ENCODE measurements at places on chromosomes 2 and 18. TPM values are rescaled to one million over a fixed set of nuclear protein-coding genes. Genes with fewer than 3 reads are reported as not detected.

SAG gene
- 2.5 TPM for total RNA-seq

- no peak for ATAC-seq
Observed at GRCh38 chr2:240990726-240991377, 7.6 kb upstream of the SNED1 start.

DNA sequence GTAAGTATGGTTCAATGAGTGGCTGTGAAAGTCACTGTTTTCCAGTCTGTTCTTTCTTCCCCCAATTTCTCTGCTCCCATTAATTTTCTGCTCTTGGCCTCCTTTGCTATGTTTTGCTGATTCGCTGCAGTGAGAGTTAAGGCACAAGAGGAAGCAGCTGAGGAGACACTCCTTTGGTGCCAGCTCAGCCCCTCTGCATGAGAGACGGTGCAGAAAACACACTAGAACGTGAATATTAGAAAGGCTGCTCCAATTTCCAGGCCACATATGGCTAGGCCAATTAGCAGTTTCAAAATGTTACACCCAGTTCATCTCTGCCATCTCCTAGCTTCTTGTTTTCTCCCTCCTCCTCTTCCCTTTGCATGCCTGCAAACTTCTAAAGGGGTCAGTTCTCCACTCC is 38.9 kb downstream of the AKAIN1 start:
- ATAC-seq, result no peak

DNA sequence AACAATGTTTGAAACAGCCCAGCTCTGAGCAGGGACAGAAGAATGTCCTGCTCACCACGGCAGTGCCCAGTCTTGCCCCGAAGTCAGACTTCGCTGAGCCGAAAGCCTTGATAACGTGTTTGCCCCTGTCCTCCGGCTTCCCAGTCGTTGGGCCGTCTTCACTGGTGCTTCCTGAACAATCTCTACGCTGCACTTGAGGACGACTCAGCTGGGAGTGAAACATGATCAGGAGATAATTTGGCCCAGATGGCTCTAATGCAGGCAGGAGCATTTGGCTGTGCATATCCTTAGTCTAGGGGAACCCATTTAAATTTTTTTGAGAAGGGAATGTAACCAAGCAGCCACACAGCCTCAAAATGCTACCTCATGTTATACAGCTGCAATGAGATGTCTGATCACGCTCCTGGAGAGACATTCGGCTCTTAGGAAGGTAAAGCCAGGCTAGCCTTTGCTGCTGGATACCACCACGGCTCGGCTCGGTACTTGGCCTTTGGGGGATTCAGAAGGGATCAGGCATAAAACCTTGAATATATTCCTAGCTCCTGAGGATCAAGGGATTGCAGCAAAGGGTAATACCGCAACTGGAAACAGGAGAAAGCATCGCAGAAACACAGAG is 43.6 kb downstream of the FECH start:
- ATAC-seq, result no peak

RESP18 gene
- total RNA-seq, result not detected

GRCh38 chr2:10004836-10005235 is 38.5 kb upstream of the KLF11 start:
- no peak for ATAC-seq

- no peak for ATAC-seq
Observed at GRCh38 chr2:151914989-151915628, 86.9 kb upstream of the ARL5A start.

CXXC1 gene
- total RNA-seq, result 34.1 TPM

- ATAC-seq, result peak; percentile 64
Observed at GRCh38 chr2:56505885-56506284, 322.1 kb downstream of the CCDC85A start.

OXER1 gene
- total RNA-seq, result 0.50 TPM

DNA sequence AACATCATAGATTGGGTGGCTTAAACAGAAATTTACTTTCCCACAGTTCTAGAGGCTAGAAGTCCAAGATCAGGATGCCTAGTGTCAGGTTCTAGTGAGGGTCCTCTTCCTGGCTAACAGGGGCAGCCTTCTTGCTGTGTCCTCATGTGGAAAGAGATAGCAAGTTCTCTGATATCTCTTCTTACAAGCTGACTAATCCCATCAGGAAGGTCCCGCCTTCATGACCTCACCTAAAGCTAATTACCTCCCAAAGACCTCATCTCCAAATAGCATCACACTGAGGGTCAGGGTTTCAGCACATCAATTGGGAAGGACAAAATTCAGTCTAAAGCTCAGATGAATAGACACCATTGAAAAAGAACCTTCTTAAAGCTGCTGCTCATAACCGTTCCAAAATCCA is 22.9 kb downstream of the ACVR1 start:
- ATAC-seq, result no peak

DNA sequence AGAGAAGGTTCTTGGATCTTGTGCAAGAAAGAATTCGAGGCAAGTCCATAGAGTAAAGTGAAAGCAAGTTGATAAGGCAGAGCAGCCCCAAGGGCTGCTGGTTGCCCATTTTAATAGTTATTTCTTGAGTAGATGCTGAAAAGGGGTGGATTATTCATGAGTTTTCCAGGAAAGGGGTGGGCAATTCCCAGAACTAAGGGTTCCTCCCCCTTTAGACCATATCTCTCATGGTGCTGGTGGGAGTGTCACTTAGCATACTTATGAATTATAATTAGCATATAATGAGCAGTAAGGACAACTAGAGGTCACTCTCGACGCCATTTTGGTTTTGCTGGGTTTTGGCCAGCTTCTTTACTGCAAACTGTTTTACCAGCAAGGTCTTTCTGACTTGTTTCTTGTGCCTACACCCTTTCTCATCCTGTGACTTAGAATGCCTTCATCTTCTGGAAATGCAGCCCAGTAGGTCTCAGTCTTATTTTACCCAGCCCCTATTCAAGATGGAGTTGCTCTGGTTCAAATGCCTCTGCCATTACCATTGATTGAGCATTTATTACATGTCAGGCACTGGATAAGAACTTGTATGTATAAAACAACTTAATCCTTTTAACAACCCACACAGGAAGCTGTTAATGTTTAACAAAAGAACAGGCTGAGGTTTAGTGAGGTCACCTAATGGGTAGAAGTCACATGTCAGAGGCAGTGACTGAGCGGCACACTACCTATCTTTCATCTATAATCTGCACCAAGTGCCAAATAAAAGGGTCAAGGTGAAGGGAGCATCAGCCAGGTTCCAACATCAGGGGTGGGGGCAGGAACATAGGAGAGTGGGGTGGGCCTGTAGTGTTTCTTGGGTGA is 250.9 kb downstream of the ICOS start:
- peak; percentile 44 for ATAC-seq

GRCh38 chr2:10990561-10991111 is 78.9 kb downstream of the KCNF1 start:
- ATAC-seq, result no peak

DNA sequence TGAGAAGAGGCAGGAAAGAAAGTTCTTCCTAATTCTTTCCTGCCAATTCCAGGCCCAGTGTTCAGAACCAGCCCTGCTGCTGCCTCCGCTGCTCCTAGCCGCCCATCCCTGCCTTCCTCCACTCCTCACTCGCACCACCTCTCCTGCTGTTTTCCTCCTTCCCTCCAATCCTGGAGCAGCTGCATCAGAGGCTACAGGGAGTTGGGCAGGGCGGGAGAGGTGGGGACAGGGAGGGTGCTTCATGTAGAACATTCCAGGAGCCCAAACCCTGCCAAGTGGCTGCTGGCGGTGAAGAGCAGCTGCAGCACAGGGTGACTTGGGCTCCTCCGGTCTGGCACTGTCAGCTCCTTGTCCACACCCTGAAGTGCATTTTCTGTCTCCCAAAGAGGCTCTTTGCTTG is 176.3 kb downstream of the TNS1 start:
- ATAC-seq, result no peak

- no peak for ATAC-seq
Observed at GRCh38 chr2:21194858-21195271, 71.1 kb downstream of the TDRD15 start.

AQP12B gene
- total RNA-seq, result 0.25 TPM

PROM2 gene
- 4.4 TPM for total RNA-seq

SEPTIN10 gene
- 36.5 TPM for total RNA-seq

DNA sequence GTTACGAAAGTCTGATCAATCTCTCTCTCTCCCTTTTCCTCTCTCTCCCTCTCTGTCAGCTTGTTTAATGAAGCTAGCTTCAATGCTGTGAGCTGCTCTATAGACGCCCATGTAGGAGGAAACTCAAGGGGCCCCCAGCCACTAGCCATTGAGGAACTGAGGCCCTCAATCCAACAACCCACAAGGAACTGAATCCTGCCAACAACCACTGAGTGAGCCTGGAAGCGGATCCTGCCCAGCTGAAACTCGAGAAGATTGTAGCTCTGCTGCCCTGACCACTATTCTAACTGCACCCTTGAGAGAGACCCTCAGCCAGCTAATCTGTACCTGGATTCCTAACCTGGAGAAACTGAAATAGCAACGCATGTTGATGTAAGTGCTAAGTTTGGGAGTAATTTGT is 129.2 kb downstream of the BCL11A start:
- ATAC-seq, result no peak

- ATAC-seq, result no peak
Observed at GRCh38 chr2:168642873-168643272, 159.6 kb upstream of the NOSTRIN start.

LRRTM4 gene
- 35.3 TPM for total RNA-seq

GRCh38 chr2:205858881-205859441 is 176.7 kb downstream of the NRP2 start:
- peak; percentile 77 for ATAC-seq

DNA sequence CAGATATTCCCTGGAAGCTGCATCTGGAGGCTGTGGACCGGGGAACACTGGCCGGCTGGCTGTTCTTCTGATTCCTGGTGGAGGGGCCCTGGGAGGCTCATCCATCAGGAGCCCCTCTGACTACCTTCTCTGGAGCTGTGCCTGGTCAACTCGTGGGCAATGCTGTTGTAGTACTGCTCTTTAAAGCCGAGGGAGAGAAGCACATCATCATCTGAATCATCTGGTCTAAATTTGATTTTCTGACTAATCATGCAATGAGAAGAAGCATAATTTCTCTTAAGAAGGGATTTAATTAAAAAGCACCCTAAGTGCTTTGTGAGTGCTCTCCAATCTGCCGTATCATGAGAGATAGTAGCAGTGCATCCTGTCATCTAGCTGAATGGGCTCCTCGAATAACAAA is 229.5 kb downstream of the FHOD3 start:
- no peak for ATAC-seq

DNA sequence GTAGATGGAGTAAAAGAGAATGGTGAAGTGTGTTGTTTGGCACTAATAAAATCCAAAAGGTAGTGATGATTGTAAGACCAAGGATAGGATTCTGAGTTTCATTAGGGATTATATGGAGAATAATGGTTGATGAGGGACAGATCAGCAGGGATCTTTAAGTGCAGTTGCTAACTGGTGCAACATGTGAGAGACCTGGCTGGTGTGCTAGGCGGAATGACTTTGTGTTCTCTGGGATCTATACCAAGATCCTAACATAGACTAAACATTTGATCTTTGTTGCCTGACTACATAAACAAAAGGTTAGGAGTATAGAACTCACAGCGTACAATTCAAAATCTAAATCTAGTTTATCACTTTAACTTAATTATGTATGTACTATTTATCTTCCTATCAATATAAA is 135.4 kb downstream of the PTRHD1 start:
- ATAC-seq, result no peak

GRCh38 chr2:118464546-118465265 is 376.4 kb downstream of the INSIG2 start:
- no peak for ATAC-seq

UGT1A6 gene
- total RNA-seq, result 1.1 TPM

- peak; percentile 20 for ATAC-seq
Observed at GRCh38 chr2:48249025-48249424, 280.9 kb upstream of the STON1 start.

DNA sequence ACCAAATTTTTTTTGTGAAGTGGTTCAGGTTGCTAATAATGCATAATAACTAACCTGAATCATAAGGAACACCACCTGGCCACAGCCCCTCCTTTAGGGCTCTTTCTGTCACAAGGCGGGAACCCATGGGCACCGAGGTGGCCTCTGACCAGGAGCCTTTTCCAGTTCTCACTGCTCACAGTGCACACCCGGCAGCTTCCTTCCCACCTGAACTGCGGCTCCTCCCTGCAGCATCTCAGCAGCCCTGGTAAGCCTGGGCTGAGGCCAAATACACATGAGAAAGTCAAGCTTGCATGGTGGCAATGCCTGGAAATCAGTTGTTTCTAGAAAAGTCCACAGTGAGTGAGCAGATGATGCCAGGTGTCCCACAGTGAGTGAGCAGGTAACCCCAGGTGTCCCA is 77.6 kb upstream of the SNTG2 start:
- ATAC-seq, result no peak

DNA sequence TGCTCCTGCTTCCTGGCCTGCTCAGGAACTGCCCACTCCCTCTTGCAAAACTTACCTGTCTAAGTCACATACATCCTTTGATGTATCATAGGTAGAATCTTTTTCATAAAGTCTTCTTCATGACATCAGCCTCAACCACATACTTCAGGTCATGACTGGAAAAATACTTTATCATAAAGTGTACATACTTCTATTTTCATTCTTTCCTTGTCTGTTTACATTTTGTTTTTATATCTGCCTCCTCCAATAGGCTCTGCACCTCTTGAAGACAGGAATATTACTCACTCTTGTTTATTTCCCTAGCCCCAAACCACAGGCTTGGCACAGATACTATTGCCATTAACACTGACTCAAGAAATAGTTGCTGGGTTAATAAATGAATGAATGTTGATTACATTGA is 43.6 kb upstream of the ZNF804A start:
- ATAC-seq, result no peak

- ATAC-seq, result peak; percentile 85
Observed at GRCh38 chr2:219476652-219477151, 22.0 kb upstream of the GMPPA start.

DNA sequence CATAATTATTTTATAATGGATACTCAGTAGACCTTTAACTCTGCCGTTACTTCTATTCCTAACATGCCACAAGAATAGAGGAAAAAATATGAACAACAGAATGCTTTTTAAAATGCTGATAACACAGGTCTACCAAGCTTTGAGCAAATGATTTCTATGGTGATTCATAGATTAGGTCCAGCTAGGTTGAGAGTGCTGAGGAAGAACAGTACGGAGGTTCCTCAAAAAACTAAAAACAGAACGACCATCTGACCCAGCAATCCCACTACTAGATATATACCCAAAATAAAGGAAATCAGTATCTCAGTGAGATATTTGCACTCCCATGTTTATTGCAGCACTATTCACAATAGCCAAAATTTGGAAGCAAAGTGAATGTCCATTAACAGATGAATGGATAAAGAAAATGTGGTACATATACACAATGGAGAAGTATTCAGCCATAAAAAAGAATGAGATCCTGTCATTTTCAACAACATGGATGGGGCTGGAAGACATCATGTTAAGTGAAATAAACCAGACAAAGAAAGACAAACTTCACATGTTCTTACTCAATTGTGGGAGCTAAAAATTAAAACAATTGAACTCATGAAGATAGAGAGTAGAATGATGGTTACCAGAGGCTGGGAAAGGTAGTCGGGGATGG is 111.6 kb upstream of the SERTAD2 start:
- ATAC-seq, result no peak

DNA sequence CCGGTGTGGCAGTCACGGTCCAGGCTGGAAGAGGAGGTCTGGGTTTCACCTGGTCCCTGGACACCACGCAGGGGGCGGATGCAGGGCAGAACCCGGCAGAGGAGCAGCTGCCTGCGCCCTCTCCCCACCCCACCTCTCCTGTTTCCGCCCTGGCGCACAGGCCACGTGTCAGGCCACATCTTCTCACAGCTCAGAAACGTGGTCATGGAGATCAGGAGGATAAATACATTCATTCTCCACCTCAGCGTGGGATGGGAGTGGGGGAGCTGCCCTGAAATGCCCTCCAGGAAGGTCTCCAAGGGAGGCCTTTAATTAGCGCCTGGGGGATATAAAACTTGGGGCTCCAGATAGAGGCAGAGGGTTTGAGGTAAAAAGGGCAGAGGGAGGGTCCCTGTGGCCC is 142.0 kb downstream of the KCTD1 start:
- ATAC-seq, result no peak

PLEK gene
- 1.3 TPM for total RNA-seq

CD302 gene
- total RNA-seq, result 20.0 TPM

VWA3B gene
- total RNA-seq, result 2.1 TPM
